ENCODE measurements at places on chromosomes 7 and 10.

GRCh38 chr10:129021594-129022304 lies 445.3 kb upstream of the MGMT start:
- DNase-seq = no peak

DNA sequence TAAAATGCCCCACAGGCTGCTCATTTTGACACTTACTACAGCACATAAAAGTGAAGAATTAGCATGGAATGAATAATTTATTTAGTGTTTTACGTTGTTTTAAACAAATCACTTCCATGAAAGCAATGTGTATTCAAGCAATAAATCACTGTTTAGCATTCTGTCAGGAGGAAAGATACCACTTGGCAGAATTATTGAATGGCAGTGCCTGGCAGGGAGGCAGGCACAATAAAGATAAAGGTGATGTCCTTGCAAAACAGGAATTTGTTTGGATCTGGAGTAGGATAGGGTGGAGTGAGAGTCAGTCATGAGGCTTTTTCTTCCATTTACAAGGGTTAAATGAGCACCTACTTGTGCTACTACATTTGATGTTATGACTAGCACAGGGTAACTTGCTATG lies 190.8 kb downstream of the SORCS1 start:
- DNase-seq = no peak

DNA sequence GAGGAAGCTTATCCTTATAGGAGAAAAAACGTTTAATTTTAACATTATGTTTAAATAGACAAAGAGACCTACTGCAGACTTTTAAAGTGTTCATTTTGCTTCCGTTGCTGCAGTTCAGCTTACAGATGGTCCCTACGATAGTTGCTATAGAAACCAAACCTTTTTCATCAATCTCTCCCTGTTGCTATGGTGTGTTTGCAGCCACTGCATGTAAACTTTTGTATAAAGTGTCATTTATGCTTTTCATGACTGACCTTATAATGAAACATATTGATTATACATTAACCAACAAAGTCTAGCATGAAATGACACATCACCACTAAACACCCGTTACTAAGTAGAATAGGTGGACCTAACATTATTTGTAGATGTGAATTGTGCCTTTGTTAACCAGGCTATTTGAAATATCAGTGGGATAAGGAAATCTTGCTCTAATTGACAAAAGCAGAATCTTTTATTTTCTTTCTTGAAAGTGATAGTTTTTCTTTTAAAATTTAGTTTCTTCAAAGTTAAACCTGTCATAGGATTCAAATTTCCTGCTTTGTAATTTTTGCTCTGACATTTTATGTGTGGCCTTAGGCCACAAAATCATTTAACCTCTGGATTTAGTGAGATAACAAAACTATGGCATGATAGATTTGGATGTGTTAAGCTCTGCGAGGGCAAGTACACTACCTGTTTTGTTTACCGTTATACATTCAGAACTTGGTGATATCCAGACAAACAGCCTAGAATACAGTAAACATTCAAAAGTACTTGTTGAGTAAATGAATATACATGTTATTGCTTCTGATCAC lies 64.0 kb downstream of the CACNB2 start:
- DNase-seq = no peak

DNA sequence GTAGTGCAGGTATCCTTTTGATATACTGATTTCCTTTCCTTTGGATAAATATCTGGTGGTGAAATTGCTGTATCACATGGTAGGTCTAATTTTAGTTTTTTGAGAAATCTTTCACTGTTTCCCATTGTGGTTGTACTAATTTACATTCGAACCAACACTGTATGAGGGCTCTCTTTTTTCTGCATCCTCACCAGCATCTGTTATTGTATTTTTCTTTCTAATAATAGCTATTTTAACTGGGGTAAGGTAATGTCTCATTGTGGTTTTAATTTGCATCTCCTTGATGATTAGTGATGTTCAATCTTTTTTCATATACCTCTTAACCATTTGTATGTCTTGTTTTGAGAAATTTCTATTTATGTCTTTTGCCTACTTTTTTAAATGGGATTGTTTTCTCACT lies 335.4 kb upstream of the MTPN start:
- DNase-seq = no peak

DNA sequence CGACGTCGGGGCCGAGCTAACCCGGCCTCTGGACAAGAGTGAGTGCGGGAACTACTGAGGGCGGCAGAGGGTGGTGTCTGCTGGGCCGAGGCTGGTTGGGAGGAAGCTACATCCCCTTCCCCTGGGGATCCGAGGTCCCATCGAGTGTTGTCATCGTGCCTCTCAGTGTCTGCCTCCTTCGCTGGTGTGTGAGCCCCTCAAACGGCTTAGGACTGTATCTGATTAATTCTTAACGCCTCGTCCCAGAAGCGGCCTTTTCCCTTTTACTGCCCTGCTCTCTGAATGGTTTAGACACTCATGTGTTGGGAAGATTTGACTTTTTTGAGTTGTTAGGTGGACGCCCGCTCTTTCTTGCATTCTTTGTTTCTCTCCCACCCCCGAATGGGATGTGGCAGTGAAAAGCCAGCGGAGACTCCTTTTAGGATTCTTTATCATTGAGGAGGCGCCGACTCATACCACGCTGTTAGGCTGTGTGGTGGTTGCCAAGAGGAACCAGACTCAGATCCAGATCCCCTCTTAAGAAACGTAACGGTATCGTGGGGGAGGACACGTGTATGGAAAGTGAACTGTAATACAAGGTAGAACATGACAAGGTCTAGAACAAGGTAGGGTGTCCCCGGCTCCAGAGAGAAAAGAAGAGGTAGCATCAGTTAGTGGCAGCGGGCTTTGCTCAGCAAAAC lies 631 bp downstream of the SUPV3L1 start:
- DNase-seq = peak; percentile 32
